Activated naive CD4-positive, alpha-beta T cell treated with anti-CD3 and anti-CD28 coated beads for 36 hours (primary cell): ENCODE measurements at places on chromosomes 1 and 21.

DNA sequence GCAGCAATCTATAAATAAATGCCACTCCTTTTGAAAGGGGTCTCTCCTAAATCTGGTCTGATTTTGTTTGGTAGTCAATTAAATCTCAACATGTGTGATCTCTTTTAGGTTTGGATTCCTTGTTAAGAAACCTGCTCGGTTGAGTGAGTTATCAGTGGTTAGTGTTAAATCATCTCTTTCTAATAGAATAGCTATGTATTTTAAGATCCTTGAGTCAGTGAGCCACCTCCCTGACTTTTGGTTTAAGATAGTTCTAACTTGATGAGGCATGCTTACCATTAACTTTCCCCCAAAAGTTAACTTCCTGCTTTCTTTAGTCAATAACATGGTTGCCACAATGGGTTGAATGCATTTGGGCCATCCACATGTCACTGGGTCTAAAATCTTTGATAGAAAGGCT lies 93.1 kb upstream of the OLFM3 start:
- no peak for DNase-seq

DNA sequence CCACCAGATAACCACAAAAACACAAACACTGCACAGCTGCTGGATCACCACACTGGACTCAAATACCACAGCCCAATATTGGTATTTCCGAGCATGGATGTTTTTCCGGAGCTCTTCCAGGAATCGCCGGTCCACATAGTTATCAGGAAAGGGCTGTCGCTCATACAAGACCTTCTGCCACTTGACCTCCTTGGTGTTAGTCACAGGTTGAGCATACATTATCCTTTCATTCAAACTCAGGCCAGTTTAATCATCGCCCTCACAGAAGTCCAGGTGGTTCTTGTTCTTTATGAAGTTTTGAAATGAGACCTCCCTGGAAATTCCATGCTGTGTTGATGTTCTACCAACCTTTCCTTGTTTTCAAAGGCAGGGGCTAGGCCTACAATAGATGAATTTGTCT lies 1.5 kb downstream of the PIGC start:
- no peak for DNase-seq

- no peak for DNase-seq
These were observed 940 bp upstream of the USF1 start for GRCh38 chr1:161046605-161047228.

- DNase-seq: no peak
These were observed 23.7 kb upstream of the TNFRSF1B start for GRCh38 chr1:12142891-12143630.

GRCh38 chr21:27647401-27647800 lies 680.5 kb upstream of the ADAMTS5 start:
- DNase-seq: no peak

DNA sequence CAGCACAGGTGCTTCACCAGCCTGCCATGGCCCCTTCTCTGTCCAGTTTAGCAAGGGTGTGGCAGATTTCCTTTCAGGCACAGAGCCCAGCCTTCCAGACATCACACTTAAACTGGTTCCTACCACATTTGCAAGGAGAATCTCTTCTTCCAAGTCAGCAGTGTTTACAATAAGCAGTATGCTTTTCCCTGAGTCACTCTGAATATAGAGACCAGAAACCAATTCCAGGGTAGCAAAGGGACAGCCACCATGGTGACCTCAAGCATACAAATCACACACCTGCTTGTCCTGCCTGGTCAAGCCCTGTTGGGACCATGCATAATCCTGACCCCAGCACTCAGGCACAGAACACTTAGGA lies 8.7 kb upstream of the CBR3 start:
- no peak for DNase-seq

GRCh38 chr1:87568005-87568404 lies 239.3 kb downstream of the LMO4 start:
- DNase-seq: no peak

DNA sequence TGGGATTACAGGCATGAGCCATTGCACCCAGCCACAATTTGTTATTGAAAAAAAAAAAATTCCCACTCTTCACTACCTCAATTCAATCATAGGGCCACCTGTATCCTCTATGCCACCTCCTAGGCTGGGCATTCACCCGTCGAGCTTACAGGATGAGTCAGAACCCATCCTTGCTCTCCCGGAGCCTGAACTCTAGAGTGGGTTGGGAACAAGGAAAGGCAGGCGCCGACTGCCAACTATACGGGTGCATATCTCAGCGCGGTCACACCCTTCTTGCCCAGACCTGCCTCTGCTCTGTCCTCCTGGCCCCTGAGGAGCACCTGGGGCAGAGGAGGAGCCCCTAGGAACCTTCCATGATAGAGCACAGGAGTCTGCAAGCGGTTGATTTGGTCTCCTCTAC lies 21.4 kb upstream of the LBR start:
- DNase-seq: no peak

- no peak for DNase-seq
These were observed 24.3 kb downstream of the H3-3A start for GRCh38 chr1:226086776-226087175.

DNA sequence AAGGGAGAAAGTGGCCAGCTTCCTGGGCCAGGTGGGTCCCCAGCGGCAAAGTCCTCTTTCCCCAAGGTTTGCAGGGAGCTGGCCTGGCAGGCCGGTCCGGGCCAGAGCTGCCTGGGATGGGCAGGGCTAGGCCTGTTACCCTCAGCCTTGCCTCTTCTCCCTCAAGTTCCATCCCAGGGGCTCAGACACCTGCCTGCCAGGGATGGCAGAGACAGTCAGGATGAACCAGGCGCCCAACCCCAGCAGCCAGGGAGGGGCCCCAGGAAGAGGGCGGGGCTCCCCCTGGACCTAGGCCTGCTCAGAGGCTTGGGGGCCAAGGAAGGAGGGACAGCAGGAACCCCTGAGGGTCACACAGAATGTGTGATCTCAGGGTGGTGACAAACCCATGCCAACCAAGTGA lies 120.6 kb downstream of the CASZ1 start:
- DNase-seq: no peak

DNA sequence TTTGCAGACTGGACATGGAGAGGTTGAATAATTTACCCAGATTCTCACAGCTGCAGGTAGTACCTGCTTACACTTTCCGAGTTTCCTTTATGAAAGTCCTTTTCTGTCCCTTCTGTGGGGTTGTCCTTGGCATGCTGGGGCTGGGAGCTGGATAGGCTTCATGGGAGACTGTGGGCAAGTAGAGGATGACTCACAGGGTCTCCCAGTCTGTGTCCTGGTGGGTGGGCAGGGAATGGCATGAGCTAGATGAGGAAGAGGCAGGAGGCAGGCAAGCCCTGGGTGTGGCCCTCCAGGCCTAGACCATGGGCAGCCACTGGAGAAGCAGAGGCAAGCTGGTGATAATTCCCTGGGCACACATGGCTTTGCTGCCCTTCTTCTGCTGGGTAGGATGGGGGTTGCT lies 80.6 kb downstream of the NAV1 start:
- DNase-seq: no peak

DNA sequence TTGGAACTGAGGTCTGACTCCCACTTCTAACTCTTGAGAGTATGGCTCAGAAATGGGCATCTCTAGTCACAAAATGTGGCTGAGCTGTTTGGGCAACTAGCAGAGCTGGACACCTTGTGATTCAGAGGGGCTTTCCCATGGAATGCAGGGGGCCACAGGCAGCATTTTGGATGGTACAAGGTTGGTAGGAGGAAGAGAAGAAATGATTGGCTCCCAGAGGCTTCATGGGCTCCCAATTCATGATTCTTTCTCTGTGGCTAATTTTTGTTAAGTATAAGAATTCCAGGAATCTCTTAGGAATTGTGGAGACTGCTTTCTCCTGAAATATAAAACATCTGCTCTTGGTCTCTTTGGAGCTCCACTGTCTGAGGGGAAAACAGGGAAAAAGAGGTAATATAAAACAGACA lies 49.7 kb downstream of the PBX1 start:
- DNase-seq: no peak

- DNase-seq: no peak
These were observed 164.0 kb downstream of the PGBD5 start for GRCh38 chr1:230261928-230262650.

DNA sequence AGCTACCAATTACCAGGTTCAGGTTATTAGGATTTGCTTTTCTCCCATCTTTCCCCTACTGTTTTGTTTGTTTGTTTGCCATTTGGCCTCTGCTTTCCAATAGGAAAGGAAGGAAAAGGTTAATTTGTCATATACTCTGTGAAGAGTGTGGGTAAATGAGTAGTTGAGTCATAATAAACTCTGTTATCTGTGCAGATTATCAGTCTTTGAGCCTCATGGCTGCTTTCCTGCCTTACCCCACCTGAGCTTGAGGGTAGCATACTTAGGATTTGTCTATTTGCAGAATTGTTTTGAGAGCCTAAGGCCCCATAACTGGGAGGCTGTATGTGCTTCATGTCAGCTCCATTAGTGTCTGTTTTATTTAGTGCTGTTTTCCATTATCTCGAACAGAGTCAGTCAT lies 32.9 kb upstream of the SNX27 start:
- no peak for DNase-seq

DNA sequence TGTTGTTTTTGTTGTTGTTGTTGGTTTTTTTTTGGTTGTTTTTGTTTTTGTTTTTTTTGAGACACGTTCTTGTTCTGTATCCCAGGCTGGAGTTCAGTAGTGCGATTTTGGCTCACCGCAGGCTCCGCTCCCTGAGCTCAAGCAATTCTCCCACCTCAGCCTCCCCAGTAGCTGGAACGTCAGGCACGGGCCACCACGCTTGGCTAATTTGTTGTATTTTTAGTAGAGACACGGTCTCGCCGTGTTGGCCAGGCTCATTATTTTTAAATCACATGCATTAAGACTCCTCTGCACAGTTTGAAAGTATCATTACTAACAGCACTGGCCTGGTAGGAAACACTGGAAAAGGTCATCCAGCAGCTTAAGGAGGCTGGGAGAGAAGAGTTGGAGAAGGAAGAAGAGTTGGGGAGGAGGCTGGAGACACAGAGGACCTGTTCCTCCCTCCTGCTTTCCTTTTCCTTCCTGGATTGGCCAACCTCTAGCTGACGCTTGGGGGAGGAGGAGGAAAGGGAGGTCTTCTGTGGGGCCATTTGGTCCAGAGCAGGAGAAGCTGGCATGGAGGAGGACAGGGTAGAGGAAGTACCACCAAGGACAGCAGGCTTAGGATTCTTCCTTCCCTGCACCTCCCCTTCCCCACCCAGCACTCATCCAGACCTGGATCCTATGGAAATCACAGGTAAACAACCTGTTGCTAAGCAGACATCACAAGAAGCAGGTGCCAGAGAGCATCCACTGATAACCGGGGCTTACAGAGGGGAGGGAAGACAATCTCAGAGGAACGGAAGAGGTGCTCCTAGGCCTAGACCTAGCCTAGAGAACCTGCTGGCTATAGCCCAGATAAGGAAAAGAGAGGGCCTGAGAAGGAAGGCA lies 71.9 kb upstream of the GOLT1A start:
- no peak for DNase-seq

- peak; percentile 56 for DNase-seq
These were observed 2.9 kb upstream of the EDN2 start for GRCh38 chr1:41487126-41488039.

DNA sequence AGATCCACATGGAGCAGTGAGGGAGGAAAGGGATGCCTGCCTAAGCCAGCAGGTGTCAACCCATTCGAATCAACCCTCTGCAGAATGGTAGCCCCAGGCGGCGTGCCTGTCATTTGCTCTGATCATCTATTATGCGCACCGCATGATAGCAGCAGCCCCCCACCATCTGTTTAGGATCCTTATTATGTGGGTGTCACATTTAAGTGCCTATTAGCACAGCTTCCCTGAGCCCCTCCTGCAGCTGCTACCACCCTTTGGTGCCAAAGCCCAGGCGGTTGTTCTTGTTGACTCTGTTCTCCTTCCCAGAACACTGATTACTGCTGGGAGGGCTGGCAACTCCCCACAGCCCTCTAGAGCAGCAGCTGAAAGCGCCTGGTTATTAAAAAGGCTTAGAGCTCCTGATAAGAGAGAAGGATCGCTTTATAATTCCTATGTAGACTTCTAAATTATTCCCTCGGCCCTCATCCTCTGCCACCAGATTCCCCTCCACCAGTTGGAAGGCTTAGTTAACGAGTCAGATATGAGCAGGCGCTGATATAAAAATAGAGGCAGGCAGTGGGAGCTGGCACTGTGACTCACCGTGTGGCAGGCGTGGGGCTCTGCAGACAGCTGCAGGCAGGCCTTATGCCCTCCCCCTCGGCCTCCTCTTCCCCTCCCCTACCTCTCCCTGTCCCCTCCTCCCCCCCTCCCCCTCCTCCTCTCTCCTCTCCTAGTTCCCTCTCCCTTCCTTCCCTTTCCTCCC lies 23.0 kb downstream of the ACTA1 start:
- DNase-seq: peak; percentile 45

GRCh38 chr1:94542088-94542870 lies 720 bp upstream of the F3 start:
- DNase-seq: peak; percentile 6

DNA sequence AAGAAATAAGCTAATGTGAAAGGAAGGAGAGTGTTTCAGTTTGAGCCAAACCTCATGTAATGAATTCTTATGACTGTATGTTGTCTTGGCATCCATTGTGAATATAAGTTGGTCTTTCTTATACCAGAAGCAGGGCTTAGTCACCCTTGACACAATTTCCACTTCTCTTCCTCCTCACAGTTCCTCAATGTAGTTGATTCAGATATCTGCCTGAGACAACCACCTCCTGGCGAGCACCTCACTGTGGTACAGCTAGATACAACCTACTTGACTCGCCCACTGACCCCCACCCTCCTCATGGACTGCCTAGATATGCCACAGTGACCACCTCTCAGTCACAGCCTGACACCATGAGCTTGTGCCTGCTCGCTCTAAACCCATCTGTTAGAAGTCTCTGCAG lies 45.6 kb downstream of the KYAT3 start:
- DNase-seq: peak; percentile 22

GRCh38 chr1:230143534-230143933 lies 76.5 kb downstream of the GALNT2 start:
- no peak for DNase-seq

DNA sequence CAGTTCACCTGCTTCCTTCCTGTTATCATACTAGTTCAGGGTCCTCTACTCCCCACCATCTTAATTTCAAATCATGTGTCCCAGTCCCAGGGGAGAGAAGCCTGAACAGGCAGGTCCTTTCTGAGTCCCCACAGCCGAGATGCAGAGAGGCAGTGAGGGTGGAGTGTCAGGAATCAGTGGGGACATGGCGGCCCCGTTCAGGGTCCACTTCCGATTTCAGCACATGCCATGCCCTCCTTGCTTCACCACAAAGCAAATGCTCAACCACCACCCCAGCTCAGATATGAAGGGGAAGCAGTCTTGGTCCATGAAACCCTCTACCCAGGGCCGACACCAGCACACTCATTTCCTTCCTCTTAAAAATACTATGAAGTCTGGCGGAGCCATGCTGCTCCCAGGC lies 5.2 kb upstream of the SEMA4A start:
- DNase-seq: no peak
